Gastrocnemius medialis (tissue), 4 donors: ENCODE measurements at places on chromosomes 13 and 19. TPM values are rescaled to one million over a fixed set of nuclear protein-coding genes. Genes with fewer than 3 reads are reported as not detected.

The TEX101 gene
- not detected for total RNA-seq

The ALOX5AP gene
- 5.6 TPM for total RNA-seq

- H3K4me3 ChIP-seq = no peak overlapping the region
- H3K36me3 ChIP-seq = no peaks in the 10 kb centered on the region
- no peaks in the 10 kb centered on the region for H3K27me3 ChIP-seq
- no peak for DNase-seq
- H3K27ac ChIP-seq = no peak overlapping the region
These were observed 144.6 kb downstream of the NBEA start for GRCh38 chr13:35086667-35087066.

DNA sequence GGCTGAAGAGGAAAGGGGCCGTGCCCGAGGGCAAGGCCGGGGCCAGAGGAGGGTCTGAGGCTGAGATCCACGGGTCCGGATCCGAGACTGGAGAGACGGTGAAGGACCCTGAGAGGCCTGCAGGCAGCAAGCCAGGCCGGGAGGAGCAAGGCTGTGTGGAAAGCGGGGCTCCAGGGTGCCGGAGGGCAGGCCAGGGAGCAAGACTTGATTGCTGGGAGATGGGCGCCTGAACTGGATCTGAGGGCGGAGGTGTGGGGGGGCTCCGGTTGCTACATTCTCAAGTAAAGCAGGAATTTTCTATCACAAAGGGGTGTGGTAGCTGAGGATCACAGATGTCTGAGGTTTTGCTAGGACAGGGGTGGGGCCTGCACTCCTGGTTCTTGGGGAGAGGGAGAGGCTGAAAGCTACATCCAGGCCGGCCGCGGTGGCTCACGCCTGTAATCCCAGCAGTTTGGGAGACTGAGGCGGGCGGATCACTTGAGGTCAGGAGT is 3.8 kb downstream of the MAMSTR start:
- peaks cover 57% of the 10 kb centered on the region for H3K4me1 ChIP-seq
- H3K27ac ChIP-seq = peak overlapping the region; percentile 88
- H3K27me3 ChIP-seq = no peaks in the 10 kb centered on the region
- peak; percentile 32 for DNase-seq

DNA sequence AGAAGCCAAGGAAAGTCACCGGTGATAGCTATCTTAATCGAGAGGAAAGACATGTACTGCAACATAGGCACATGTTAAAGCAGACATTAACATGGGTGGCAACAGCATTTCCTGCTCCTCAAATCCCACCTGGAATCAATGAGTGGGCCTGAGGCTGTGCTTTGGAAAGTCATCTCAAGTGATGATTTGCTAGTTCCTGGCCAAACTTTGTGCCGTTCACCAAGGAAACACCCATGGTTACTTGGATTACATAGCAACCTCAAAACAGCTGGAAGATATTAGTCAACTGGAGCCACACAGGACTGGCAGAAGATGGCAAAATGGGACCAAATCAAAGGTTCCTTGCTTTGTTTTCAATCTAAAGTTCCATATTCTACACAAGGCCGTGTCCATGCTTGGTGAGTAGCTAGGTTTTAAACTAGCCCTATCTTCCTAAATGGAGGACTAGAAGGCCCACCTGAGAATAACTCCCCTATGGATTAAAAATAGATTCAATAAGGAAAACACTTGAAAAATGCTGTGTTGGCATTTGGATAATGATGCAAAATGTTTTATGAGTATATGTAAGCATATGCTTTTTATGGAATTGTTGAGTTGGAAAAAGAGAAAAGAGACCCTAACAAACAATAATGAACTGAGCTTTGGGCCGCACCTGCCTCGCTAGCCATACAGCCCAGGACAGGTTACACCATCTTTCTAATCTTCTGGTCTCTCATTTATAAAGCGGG is 144.5 kb downstream of the RGCC start:
- H3K27ac ChIP-seq = no peak overlapping the region
- H3K4me1 ChIP-seq = peaks cover 10% of the 10 kb centered on the region
- H3K4me3 ChIP-seq = no peak overlapping the region

DNA sequence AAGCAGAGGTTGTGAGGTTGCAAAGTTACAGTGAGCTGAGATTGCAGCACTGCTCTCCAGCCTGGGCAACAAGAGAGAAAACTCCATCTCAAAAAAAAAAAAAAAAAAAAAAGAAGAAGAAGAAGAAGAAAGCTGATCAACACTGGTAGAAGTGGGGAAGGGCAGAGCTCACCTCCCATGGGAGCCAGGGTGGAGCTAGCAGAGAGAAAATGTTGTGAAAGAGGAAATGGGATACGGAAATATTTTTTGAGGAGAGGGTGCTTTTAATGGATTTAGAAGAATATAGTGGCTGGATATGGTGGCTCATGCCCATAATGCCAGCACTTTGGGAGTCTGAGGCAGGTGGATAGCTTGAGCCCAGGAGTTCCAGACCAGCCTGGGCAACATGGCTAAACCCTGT is 6.8 kb downstream of the GPR42 start:
- H3K4me3 ChIP-seq = no peak overlapping the region
- H3K27ac ChIP-seq = no peak overlapping the region
- DNase-seq = no peak
- no peaks in the 10 kb centered on the region for H3K36me3 ChIP-seq

GRCh38 chr13:27271570-27272096 is 1.0 kb downstream of the RASL11A start:
- H3K4me1 ChIP-seq = peaks cover 6% of the 10 kb centered on the region
- DNase-seq = no peak
- H3K27me3 ChIP-seq = no peaks in the 10 kb centered on the region
- peak overlapping the region; percentile 86 for H3K27ac ChIP-seq

DNA sequence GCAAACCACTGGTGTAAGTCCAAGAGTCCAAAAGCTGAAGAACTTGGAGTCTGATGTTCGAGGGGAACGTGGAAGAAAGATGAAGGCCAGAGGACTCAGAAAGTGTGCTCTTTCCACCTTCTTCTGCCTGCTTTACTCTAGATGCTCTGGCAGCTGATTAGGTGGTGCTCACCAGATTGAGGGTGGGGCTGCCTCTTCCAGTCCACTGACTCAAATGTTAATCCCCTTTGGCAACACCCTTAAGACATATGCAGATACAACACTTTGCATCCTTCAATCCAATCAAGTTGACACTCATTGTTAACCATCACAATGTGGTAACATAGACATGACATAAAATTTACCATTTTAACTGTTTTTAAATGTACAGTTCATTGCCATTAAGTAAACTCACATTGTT is 249.5 kb downstream of the COG6 start:
- H3K27me3 ChIP-seq = no peaks in the 10 kb centered on the region
- no peak overlapping the region for H3K4me3 ChIP-seq
- no peak overlapping the region for H3K27ac ChIP-seq
- no peaks in the 10 kb centered on the region for H3K4me1 ChIP-seq
- H3K36me3 ChIP-seq = no peaks in the 10 kb centered on the region
